ENCODE measurements at places on chromosomes 1 and 21.

DNA sequence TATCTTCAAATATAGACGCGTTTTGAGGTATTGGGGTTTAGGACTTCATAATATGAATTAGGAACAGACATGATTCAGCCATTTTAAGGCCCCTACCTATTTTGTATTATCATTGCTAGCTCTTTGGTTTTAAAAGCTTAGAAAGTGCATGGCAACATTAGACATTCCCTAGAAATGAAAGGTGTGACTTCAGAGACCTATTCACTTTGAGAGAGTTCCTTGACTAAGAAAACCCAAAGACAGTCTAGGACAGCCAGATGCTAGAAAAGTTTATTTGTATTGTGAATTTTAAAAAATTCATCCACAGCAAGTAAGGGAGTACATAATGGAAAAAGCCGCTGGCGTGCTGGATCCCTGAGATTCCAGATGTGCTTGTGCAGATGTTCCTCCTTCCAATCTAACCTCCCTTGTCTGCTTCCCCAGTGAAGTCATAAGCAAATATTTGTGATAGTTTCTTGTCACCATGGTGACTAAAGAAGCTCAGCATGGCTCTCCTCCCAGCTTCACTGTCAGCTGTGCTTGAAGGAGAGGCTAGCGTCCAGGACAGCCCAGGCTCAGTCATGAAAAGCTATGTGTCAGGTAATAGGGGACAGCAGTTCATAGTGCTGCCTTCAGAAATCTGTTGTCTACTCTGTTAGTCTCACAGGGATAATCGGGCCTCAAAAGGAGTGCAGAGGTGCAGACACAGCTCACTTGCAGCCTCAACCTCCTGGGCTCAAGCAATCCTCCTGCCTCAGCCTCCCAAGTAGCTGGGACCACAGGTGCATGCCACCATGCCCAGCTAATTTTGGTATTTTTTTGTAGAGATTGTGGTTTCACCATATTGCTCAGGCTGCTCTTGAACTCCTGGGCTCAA is 34.8 kb downstream of the KPNA6 start:
- no peak for DNase-seq

DNA sequence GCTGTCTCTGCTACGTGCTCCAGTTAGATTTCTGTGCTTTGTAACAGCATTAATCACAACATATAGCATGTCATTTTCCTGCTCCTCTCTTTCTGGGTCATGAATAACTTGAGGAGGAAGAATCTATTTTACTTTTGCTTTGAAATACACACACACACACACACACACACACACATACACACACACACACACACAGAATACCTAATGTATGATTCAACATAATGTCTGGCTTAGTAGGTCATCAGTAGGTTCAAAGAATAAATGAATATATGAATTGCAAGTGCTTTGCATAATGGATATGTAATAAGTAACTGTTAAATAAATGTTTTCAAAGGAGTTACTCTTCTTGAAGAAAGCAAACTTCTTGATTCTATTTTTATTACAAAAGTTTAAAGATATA is 249.0 kb downstream of the PDE4B start:
- no peak for DNase-seq

DNA sequence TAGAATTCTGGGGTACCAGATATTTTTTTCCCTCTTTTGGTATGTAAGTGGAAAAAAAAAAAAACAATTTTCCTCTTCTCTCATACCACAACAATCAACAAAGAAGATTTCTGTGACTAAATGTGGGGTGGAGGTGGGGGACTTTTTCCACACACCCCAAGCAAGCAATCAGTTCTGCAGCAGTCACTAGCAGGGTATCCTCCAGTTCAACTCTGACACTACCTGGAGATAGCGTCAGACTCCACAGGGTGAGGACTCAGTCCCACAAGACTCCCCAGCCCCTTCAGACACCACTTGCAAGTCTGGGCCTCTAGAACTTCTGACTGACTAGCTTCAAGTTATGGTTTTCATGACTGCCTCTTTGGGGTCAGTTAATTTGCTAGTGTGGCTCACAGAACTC is 6.2 kb downstream of the DHX9 start:
- no peak for DNase-seq

GRCh38 chr1:170483051-170483450 is 48.9 kb upstream of the GORAB start:
- DNase-seq: no peak

GRCh38 chr1:2439369-2439768 is 27.0 kb upstream of the PEX10 start:
- DNase-seq: no peak

- no peak for DNase-seq
Measured at GRCh38 chr1:39754026-39754570, 15.4 kb downstream of the PPIE start.

DNA sequence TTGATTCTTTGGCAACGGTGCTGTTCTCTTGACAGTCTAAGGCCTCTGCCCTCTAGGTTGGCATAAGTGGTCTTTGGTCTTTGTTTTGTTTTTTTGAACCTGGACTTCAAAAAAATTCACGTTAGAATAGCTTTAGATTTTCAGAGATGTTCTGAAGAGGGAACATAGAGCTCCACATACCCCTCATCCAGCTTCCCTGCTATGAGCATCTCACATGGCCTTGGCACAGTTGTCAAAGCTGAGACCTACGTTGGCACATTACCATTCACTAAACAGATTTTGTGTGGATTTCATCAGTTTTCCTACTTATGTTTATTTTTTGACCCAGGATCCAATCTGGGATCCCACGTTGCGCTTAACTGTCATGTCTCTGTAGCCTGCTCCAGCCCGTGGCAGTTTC is 60.8 kb downstream of the ARHGEF10L start:
- no peak for DNase-seq

DNA sequence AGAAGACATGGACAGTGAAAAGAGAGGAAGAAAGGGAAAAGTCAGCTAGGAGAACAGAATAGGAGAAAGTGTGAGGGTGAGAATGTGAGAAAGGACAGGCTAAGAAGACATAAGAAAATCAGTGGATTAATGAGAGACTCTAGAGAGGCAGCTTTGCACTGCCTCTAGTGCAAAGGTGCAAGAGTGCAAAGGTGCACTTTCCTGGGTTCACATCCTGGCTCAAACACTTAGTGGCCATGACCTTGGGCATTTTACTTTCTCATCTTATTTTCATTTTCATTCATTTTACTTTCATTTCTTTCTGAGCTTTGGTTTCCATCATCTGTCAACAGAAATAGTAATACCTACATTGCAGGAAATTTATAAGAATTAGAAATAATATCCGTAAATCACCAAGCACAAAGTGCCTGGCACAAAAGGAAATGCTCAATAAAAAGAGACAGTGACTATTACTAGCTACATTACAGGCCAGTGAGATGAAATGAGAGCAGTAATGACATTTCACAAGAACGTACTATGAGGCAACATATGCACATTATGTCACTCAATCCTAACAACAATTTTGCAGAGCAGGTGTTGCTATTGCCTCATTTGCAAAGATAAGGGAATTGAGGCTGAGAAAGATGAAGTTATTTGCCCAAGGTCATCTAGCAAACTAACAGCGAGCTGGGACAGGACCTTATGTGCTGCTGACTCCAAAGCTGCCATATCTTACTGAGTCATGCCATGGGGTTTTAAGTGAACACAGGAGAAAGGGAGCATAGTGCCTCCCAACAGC is 107.0 kb upstream of the TLR5 start:
- no peak for DNase-seq

DNA sequence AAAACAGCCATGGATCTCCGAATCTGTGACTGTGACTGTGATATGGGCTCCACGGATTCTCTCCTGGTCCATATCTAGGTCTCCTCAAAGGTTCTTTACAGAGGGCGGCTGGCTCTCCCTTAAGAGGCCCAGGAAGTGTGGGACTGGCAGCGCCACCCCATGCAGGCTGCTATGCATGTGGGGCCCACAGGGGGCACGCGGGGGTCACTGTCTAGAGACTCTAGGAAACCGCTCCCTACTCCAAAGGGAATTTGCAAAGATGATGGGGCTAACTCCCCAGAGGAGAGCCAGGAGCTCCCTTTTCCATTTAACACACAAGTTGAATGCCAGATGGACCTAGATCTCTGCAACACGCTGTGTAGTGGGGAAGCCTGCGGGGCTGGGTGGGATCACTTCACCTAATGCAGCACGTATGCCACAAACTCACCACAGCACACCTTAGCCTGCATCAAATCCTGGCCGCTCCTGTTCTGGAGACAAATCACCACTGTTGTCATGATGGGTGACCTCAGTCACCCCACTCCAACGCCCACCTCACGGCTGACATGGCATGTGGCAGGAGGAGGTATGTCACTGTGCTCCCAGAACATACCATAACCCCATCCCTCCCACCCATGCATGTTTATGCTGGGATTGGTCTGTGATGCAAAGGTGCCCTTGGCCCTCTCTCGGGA is 61.7 kb downstream of the SLC45A1 start:
- no peak for DNase-seq

- no peak for DNase-seq
Measured at GRCh38 chr1:69513601-69514000, 54.1 kb upstream of the LRRC7 start.

- DNase-seq: no peak
Measured at GRCh38 chr21:34818662-34819158, 149.9 kb downstream of the CLIC6 start.

DNA sequence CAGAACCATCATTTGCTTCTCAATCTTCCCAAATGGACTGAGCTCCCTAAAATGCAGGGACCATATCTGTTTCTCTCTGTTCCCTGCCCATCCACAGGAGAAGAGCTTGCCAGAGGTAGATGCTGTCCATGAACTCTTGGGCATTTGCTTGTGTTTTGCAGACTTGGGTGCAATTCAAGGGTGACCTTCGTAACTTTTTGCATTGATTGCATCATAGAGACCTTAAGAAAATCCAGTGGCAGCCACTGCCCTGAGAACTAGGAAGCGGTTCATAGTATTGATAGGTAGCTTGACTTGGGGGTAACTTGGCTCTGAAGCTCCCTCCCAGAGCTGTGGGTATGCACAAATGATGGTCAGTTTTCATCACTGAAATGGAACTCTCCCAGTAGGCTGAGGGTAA is 34.3 kb upstream of the EDEM3 start:
- no peak for DNase-seq

DNA sequence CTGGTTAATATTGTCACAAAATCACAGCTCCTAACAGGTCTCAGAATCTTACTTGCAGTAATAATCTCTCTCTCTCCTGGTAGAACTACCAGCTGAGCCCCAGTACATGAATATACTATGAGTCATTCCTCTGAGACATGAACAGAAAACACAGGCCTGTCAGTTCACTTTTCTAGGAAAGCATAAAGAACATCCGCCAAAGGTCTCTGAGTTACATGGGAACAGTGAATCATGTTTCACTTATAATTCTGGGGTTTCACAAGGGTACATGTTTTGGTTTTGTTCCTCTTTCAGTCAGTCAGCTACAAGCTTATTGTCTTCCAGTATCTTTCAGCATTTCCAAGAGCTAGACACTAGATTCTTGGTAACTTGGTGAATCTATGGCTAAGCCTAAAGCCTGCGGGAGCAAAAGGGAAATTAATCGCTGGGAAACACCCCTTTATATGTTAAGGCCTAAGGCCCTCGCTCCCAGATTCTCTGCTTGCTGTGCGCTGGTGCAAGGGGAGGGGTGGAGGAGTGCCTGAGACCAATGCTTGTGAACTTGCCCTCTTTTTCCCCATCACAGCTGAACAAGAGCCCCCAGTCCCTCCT is 31.7 kb downstream of the IFNGR2 start:
- DNase-seq: peak; percentile 67

DNA sequence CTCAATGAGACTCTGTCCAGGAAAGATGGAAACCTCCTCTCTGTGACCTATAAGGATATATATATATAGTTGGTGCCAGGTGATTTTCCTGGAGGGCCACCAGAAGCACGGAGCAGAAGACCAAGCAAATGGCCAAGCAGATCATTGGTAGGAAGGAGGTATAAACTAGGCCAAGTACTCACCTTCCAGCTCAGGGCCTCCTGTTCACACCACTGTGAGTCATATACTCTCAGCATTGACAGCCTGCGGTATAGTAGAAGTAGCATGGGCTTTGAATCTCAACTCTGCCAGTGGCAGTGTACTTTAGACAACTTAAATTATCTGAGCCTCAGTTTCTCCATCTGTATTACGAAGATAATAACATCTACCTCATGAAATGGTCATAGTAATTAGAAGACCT is 15.4 kb downstream of the IL12RB2 start:
- no peak for DNase-seq

DNA sequence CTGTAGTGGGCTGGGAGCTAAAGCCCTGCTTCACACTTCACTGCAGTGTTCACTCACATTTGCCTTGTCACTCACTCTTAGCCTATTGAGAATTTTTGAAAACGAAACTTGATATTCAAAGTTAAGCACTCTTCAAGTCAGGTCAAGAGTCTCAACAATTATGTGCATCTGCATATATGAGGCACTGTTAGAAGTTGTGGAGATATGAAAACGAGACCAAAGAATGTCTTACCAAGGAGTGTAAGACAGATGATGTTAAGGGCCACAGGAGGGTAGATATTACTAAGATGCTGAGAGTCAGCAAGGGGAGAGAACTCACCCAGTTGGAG is 64.7 kb upstream of the GJA8 start:
- DNase-seq: no peak

DNA sequence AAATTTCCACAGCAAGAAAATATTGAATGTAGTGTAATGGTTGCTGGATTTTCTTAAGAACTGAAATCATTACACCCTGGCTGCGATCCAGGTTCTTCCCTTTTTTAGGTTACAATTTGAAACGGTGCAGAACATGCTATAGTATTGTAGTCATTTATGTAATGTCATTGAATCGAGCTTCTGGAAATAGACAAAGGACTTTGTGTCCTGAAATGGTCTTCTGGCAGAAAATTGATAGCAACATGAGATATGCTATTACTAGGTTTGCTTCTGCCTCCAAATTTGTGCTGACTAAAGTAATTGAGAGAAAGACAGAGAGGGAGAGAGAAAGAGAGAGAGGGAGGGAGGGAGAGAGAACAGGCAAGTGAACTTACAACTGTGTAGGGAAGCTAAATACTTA is 146.2 kb upstream of the NFIA start:
- DNase-seq: no peak

- no peak for DNase-seq
Measured at GRCh38 chr1:222040121-222040805, 298.4 kb upstream of the DUSP10 start.

DNA sequence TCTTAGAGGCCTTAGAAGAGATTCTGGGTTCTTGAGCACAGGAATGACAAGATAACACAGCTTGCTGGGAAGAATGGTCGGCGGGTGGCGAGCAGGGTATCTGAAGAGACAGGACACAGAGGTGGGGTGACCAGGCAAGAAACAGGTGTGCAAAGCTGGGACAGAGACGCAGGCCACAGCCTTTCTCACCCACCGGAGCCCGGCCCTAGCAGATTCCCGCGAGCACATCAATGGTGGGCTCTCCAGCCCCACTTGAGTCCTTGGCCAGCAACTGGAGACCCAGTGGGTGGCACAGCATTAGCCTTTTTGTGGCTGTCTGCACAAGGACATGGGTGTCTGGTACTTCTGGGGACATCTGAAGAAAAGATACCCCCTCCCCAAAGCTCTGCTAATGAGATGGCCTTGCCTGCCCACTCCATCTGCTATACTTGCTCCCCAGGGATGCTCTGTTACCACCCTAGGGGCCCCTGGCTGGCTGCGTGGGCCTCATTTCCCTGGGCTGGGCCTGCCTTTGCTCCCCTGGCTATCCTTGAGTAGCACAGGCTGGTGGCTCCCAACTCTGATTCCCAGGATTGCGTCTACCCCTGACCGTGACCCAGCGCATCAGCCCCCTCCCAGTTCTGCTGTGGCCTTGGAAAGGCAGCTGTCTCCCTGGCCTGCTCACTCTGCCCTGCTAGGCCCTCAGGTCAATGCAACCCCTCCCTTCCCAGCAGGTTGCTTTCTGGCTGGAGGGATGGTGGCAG is 127.2 kb upstream of the ADAR start:
- DNase-seq: no peak

Data from GF-D8 (cell line).